ENCODE measurements at places on chromosomes 4 and X. TPM values are rescaled to one million over a fixed set of nuclear protein-coding genes. Genes with fewer than 3 reads are reported as not detected.

- DNase-seq, result peak; percentile 22
Observed at GRCh38 chr4:11765849-11766453, 337.3 kb upstream of the HS3ST1 start.

DNA sequence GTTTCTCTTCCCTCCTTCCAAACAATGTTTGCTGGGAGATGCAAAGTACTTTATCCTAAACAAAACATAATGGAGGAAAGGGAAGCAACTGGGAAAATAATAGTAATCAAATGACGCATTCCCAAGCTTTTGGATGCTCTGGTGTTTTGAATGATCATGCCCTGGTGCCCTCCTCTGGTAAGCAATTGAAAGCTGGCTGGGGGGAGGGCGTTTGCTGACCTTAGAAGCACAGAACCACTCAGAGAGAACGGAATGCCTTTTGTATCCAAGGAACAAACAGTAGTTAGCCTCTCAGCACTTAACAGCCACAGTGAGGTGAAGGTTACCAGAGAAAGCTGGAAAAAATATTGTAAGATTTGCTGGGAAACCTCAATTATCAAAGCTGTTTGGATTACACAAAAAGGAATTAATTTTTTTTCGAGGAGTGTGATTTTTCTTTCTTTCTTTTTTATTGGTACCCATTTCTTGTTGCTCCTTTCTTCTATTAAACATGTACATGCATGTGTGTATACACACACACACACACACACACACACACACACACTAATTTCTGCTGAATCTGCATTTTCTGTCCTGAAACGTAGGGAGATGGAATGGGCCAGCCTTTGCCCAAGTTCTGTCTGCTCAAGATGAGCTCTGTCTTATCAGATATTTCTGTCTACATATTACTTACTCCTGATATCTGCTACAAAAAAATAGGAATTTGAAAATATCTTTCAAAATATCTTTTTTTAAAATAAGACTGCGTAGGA lies 155.8 kb upstream of the IGFBP7 start:
- DNase-seq, result no peak

DNA sequence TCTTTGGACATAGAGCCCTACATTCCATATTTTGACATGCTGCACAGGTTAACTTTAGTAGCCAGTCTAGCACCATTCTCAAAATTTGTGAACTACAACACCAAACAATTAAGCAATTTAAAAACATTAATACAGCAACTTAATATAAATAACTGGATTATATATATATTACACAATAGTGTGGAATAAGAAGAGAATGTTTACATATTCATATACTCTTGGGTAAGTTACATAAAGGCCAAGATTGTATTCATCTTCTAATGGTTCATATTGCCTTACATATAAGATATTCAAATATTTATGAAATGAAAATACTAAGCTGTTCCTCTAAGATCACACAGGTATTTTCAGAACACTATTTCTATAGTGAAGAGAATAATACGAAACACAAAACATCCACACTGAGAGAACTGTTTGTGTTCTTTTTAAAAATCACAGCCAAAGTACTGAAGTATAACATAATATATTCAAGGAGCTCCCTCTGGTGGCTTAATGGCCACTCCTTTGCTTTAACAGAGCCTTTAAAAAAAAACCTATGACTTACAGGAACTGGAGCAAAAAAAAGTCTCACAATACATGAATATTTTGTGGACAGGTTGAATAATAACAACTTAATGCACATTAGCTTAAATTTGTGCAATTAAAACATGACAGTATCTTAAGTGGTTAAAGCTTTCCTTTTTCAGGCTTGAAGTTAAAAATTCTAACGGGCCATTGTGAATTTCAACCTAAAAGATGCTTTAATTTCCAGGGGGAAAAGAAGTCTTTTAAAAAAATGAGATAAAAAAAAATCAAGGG lies 46.2 kb downstream of the NEK1 start:
- peak; percentile 60 for DNase-seq

DNA sequence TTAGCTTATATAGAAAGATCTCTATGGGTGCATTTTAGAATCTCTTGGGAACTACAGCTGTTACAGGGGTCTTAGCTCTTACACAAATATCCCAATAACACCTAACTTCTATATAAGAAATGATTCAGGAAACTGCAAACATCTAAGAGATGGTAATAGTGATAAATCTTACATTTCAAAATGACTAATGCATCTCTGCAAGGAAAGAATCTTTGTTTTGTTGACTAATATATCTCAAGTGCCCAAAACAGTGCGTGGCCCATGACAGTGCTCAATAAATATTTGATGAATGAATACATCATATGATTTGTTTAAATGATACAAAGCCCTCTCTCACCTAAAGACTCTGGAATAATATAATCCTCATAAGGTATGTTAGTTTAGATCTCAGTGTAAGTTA lies 47.5 kb downstream of the CENPE start:
- no peak for DNase-seq

GRCh38 chr4:182489607-182490006 lies 246.4 kb downstream of the TENM3 start:
- DNase-seq, result no peak

GRCh38 chr4:87209696-87210095 lies 10.7 kb downstream of the KLHL8 start:
- DNase-seq, result peak; percentile 35

GRCh38 chrX:118251271-118251670 lies 94.6 kb upstream of the WDR44 start:
- DNase-seq, result no peak

GRCh38 chrX:66728818-66729271 lies 90.0 kb upstream of the EDA2R start:
- peak; percentile 37 for DNase-seq

DNA sequence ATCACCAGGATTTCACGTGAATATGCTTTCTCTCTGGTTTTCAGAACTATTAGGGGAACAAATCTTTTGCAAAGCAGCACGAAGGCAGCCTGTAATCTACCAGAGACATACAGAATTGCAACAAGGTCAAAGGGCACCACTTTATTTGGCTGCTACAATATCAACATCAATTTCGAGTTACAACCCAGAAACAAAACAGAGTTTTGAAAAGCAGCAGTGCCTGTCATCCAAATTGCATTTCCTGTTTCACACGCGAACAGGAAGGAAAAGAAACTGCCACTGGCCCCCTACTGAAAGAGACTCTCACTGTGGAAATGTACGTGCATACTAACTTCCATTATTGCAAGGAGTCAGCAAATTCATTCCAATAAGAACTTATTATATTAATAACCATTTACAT lies 17.1 kb upstream of the C1QTNF7 start:
- peak; percentile 62 for DNase-seq

GRCh38 chr4:139593091-139593564 lies 37.1 kb upstream of the SETD7 start:
- no peak for DNase-seq

Gene KCNE5
- total RNA-seq, result not detected

Gene PCYT1B
- total RNA-seq, result not detected

Gene CLDN2
- not detected for total RNA-seq

Gene HSFX3
- not detected for total RNA-seq

All from OCI-LY7 (cell line).